ENCODE measurements at places on chromosomes 2 and 18.

DNA sequence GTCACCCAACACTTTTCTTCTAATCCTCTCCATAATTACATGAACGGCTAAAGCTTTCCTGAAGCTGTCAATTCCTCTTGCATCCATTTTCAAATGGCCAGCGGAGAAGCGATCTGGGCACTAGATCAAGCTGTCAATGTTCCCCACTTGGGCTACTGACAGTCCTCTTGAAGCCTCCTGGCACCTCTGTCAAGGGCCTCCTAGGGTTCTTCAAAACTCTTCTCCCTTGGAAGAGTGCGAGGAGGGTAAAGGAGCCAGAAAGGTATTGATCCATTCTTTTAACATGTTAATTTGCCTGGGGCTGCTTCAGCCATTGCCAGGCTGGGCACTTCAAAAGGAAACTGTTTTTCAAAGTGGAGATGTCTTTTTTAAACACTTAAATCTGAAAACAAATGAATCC is 19.8 kb downstream of the EPHA4 start:
- no peak for DNase-seq

DNA sequence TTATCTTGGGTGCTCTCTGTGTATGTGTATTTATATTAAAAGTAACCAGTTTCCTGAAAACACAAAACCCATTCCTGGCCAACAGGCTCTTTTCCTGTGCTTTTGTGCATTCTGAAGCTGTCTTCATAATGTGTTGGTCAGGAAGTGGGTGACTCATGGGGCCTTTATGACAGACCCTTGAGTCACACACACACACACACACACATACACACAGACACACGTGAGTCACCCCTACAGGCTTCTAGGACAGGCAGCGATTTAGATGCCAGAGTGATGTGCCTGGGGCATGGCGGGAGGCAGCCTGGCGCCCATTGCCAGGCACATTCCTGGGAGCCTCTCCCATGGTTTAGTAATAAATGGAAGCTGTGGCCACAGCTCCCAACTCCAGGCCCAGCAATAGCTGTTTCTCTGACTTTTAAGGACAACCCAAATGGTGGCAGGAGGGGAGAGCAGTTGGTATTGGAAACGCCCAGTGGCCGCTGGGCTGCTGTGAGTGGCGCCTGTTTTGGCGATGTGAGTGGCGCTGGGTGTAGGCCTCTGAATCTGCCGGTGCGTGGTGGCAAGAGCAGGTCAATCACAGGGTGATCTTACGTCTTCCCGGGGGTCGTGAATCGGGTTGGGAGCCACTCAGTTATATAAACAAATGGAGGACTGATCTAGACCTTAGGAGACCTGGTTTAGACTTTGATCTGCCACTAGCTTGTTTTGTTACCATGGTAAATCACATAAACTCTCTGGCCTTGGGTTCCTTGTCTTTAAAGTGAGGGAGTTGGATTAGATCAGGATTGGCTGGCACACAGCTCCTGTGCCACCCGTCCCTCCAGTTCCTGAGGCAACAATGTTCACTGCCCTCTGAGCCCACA is 150.7 kb upstream of the DLX2 start:
- DNase-seq, result no peak

- DNase-seq, result no peak
These were observed 106.4 kb upstream of the UGP2 start for GRCh38 chr2:63735263-63735662.

DNA sequence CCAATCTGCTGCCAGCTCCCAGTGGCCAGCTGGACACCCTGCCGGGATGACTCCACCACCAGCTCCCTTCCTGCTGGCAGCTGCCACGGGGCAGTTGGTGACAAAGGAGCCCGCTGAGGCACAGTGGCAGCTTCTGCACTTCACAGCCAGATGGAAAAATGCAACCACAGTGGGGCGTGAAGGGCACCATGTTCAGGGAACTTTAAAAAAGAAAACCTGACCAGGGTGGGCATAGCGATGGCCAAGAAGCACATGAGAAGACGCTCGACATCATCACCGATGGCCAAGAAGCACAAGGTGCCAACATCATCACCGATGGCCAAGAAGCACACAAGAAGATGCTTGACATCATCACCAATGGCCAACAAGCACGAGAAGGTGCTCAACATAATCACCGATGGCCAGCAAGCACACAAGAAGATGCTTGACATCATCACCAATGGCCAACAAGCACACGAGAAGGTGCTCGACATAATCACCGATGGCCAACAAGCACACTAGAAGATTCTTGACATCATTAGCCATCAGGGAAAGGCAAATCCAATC is 243.5 kb downstream of the EIPR1 start:
- DNase-seq, result no peak

GRCh38 chr2:135890835-135891234 is 14.6 kb upstream of the MCM6 start:
- DNase-seq, result no peak

- no peak for DNase-seq
These were observed 12.1 kb downstream of the ADAM17 start for GRCh38 chr2:9543557-9543956.

DNA sequence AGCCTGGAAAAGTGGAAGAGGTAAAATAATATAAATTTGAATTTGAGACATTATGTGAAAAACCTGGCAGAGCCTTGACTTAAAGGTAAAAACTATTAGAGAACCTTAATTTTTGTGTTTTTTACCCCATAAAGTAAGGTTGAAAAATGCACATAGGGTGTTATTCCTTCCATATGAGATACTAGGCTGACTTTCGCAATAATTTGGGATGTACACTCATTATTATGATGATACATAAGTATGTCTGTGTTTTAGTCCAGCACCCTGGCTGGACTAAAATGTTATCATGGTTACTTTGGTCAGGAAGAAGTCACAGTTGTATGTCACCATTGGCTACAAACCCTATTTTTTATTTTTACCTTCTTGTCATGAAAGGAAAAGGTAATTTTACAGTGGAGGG is 19.8 kb downstream of the NEMP2 start:
- no peak for DNase-seq

Measured in D721Med (cell line).